Esophagus squamous epithelium (tissue), 5 donors: ENCODE measurements at places on chromosomes 1 and 21.

- no peak for DNase-seq
Measured at GRCh38 chr21:32270748-32271147, 8.1 kb downstream of the MIS18A start.

GRCh38 chr1:245255783-245256182, 101.0 kb downstream of the KIF26B start:
- no peak for DNase-seq

DNA sequence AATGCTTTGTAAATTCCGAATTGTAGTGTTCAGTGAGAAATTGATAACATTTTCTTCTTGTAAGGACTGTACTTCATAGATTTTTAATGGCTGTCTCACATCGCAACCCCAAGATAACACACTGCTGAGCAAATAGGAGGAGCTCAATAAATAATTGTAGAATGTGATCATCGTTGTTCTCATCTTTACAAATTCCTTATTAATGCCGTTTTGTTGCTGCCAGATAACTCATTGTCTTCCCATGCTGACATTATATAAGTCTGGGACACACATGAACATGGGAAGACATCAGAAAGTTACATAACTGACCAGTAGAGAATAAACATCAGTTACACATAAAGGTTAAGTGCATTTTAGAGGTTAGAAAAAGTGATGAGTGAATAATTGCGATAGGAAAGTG, 46.4 kb upstream of the TSPAN2 start:
- no peak for DNase-seq

- no peak for DNase-seq
Measured at GRCh38 chr1:232438476-232438875, 191.5 kb downstream of the SIPA1L2 start.

DNA sequence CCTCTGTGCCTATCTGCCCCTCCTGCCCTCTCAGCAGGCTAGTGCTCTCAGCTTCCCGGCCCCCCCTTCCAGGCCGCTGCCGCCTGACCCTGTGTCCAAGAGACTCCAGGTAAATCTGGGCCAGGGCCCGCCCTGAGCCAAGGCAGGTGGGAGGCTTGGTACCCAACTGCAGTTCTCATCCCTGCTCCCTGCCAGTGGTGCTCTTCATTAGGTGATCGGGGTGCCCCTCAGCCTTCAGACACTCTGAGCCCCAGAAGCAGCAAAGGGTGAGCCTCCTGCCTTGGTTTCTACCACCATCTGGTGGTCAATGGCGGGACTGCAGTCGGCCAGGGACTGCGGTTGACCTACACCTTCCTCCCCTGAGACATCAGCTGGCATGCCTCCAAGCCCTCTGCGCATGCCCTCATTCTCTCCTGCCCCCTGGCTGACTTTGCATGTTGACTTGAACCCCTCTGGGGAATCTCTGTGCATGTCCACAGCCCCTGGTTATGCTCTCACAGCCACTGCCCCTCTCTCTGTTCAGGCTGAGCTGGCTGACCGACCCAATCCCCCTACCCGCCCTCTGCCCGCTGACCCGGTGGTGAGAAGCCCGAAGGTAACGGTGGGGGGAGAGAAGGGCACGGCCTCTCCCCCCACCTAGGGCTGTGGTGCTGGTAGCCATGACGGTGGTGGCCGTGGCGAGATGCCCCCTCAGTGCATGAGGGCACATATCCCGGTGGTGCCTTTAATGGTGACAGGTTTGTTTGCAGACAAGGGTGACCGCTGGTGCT, 2.0 kb upstream of the EFNA4 start:
- DNase-seq: no peak

DNA sequence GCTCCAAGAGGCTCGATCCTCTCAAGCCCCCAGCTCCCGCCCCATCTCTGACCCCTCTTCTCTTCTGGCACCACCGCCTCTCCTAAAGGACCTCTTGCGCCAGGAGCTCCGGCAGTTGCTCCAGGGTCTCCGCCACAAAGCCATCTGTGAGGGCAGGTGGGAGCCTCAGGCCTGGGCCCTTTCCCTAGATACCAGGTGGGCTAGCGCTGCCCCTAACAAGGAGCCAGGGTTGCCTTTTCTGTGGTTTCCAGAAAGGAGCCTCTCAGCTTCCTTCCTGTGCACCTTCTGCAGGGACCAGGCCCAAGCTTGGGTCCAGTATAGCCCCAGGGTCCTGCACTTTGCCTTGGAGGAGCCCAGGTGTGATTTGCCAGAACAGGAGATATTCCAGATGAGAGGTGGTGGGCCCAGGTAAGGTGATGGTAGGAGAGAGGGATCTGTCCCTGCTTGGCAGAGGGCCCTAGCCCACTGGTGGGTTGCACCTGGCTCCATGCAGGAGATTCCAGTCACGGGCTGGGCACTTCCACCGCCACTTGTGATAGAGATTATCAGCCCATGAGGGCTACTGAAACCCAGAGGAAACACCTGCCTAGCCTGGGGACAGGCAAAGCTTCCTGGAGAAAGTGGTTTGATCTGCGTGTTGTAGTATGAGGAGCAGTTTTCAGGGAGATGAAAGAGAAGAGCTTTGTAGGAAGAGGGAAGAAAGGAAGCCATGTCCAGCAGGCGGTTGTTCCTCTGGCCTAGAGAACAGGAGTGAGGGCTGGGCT, 1.0 kb downstream of the CCDC24 start:
- DNase-seq: no peak

GRCh38 chr21:15688809-15689208, 41.0 kb upstream of the USP25 start:
- no peak for DNase-seq

DNA sequence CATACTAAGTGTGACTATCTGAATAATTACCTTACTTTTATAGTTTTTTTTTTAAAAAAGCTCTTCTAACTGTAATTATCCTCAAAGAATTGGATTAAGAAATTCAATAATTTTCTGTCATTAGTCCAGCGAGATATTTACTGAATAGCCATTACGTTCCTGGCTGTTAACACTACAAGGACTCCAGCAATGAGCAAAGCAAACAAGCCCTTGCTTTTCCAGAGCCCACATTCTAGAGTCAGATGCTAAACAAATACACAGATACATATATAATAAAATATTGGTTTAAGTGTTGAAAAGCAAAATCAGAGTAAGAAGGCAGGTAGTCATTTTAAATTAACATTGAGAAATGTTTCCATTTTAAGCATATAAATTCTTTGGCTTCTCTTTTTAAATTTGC, 118.4 kb downstream of the ATF6 start:
- no peak for DNase-seq

- no peak for DNase-seq
Measured at GRCh38 chr1:24321697-24322469, 2.7 kb downstream of the GRHL3 start.

DNA sequence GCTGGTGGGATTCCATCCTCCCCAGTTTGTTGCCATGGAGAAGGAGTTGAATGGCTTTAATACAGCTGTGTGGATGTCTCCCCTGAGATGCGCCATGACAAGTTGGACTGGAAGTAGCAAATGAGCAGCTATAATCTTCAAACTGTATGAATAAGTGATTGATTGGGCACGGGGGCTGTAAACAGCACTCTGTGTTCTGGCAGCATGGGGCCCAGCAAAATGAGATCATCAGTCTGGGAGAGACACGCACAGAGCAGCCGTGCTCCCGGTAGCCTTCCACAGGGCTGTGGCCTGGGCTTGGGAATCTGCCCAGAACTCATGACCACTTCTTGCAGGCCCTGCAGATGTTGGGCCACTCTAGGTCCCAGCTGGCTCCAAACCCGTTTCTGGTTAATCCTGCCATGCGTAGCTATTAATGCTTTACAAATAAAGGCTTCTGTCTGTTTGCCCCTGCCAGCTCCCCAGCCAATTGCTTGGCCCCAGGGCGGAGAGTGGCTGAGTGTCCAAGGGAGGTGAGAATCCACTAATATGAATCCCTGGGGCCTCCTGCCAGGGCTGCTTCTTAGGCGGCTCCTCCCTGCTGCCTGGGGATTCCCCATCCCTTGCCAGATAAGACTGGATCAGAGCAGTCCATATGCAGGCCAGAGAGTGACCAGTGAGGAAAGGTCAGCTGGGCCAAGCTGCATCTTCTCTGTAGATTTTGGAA, 642.9 kb downstream of the AJAP1 start:
- DNase-seq: no peak

DNA sequence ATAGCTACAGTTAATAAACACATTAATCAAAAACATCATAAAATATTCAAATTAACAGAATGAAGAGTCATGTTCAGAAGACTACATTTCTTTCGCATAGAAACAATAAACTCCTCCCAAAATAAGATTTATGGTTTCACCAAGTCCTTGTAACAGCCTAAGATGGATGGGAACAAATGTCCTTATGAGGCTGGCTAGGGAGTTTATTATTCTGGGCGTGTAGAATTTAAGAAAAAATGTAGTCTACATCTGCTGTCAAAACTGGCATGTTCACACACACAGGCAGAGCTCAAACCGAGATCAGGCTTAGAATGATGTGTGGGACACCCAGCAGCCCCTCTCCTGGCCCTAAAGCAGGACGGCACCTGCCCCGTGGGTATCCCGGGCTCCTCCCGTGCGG, 101.1 kb downstream of the NPHP4 start:
- DNase-seq: no peak

DNA sequence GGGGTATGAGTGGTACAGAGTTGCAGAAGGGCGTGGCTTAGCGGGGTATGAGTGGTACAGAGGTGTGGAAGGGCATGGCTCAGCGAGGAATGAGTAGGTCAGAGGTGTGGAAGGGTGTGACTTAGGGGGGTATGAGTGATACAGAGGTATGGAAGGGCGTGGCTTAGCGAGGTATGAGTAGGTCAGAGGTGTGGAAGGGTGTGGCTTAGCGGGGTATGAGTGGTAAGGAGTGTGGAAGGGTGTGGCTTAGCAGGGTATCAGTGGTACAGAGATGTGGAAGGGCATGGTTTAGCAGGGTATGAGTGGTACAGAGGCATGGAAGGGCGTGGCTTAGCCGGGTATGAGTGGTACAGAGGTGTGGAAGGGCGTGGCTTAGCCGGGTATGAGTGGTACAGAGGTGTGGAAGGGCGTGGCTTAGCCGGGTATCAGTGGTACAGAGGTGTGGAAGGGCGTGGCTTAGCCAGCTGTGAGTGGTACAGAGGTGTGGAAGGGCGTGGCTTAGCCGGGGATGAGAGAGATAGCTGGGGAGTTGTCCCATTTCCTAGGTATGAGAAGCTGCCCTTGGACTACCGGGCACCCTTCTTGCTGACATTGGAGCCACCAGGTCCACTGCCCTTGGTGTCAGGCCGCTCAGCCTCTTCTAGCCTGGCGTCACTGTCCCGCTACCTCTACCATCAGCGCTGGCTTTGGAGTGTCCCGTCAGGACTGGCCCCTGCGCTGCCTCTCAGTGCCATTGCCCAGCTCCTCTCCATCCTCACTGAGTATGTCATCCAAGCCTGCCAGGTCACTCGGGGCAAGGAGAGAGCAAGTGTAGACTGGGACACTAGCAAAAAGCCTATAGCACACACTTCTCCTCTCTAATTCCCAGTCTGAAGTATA, 29.8 kb downstream of the HYI start:
- DNase-seq: no peak

- no peak for DNase-seq
Measured at GRCh38 chr1:109777436-109777835, 13.7 kb upstream of the EPS8L3 start.

GRCh38 chr1:153354515-153355193, 3.0 kb upstream of the S100A9 start:
- no peak for DNase-seq

- DNase-seq: no peak
Measured at GRCh38 chr1:9555942-9556341, 16.7 kb downstream of the SLC25A33 start.

- no peak for DNase-seq
Measured at GRCh38 chr1:87362834-87363426, 34.2 kb downstream of the LMO4 start.

- DNase-seq: no peak
Measured at GRCh38 chr1:244837597-244838258, 2.3 kb downstream of the COX20 start.

GRCh38 chr1:11328444-11328843, 55.4 kb downstream of the UBIAD1 start:
- no peak for DNase-seq

DNA sequence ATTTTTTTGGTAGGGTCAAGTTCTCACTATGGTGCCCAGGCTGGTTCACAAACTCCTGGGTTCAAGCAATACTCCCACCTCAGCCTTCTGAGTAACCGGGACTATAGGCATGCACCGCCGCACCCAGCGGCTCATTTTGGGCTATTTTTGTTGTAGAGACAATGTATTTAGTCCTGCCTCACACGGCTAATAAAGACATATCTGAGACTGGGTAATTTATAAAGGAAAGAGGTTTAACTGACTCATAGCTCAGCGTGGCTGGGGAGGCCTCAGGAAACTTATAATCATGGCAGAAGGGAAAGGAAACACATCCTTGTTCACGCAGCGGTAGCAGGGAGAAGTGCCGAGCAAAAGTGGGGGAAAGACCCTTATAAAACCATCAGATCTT, 4.2 kb downstream of the CELA2A start:
- no peak for DNase-seq

GRCh38 chr1:201266774-201267173, 16.5 kb upstream of the PKP1 start:
- no peak for DNase-seq

DNA sequence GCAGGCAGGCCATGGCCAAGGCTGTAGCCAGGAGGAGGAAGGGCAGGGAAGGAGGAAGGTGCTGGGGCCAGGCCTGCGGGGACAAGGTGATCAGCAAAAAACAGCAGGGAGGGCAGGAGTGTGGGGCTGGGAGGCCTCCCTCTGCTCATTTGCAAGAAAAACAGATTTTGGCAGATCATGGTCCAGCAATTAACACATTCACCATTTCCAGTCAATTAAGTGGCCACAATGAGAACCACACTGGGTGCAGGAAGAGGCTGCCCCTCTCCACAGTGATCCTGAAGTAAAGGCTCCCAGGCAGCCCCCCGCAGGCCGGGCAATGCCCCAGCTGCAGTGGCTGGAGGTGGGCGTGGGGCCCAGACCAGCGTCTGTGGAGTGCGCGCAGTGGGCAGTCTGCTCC, 54.6 kb downstream of the DMRTB1 start:
- no peak for DNase-seq

DNA sequence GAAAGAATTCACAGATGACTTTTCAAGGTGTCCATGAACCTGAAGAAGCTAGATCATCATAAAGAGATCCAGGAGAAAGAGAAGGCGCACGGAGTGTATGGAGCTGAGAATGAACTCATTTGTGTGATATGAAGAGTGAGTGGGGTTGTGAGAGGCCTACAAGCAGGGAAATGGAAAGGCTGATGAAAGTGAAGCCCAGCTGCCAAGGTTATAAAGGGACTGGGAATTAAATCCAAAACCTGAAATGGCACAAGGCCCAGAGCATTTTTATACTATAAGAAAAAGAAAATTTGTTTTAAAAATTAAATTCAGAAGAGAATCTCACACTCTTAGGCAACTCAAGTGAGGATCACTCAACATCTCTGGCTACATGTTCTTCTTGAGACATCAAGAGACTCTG, 43.4 kb downstream of the HSD3B1 start:
- no peak for DNase-seq

- no peak for DNase-seq
Measured at GRCh38 chr1:212218911-212219310, 66.3 kb upstream of the PPP2R5A start.

GRCh38 chr1:48506870-48507269, 34.9 kb upstream of the SPATA6 start:
- DNase-seq: no peak

DNA sequence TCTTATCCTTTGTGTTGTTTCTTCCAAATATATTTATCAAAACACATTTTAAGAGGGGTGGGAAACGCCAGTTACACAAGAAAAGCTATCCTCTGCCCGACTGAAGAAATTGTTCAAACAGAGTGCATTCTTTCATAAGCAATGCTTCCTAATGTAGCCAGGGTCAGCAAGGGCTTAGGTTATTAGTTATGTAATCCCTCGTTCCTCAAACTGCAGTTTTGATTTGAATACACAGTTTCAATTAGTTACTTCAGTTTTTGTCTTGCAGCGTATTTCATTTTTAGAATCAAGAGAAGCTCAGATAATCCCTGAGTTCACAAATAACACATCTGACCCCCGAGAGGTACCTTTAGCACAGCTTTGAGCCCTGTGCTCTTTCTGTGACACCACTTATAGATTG, 141.7 kb upstream of the NRIP1 start:
- no peak for DNase-seq
